ENCODE measurements at places on chromosomes 16 and 17. TPM values are rescaled to one million over a fixed set of nuclear protein-coding genes. Genes with fewer than 3 reads are reported as not detected.

Gene C17orf107
- 32.6 TPM for total RNA-seq

Gene CCDC78
- total RNA-seq, result 3.1 TPM

Gene GNG13
- not detected for total RNA-seq

Gene PALB2
- 12.5 TPM for total RNA-seq

Gene RBFOX1
- total RNA-seq, result not detected

Gene PLK1
- total RNA-seq, result 4.6 TPM

Gene CRYBA1
- total RNA-seq, result not detected

Gene CYGB
- total RNA-seq, result 0.20 TPM

Gene ZFHX3
- total RNA-seq, result 0.35 TPM

Gene TMEM235
- not detected for total RNA-seq

Gene ACACA
- 15.9 TPM for total RNA-seq

Gene SULT1A4
- total RNA-seq, result 1.1 TPM

Gene ZNF750
- total RNA-seq, result not detected

DNA sequence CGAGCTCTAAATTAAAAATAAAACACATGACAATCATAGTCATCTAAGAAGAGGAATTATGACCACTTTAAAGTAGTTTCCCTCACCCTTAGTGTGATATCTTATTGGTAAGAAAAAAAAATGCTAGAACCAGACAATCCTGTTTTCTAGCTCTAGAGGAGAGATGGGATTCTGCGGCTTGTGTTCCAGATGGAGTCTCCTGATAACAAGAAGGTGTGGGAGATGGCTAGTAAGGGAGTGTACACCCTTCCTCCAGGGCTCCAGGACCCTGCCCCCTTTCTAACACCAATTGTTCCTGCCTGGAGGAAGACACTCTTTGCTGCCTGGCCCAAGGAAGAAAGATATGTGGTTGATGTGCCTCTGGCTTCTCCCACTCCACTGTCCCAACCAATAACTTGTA, 68.8 kb upstream of the FBXO47 start:
- no peak for DNase-seq

GRCh38 chr17:37360632-37361031, 15.2 kb upstream of the C17orf78 start:
- no peak for DNase-seq

DNA sequence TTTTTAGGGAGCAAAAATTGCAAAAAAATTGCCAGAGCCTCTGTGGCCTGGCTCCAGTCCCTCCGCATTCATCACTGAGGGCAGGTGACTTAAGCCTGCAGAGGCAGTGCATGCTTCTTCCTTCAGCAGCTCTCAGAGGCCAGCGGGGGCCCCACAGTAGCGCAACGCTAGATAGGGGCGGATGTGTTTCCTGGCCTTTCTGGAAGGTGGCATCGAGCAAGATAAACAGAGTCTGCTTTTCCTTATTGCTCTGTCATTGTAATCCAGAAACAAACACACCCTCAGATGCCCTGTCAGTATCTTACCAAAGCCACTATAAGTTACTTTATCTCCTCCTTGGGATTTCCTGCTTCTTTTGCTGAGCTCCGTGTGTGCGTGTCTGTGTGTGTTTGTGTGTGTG, 75.5 kb upstream of the IRX6 start:
- DNase-seq, result no peak

DNA sequence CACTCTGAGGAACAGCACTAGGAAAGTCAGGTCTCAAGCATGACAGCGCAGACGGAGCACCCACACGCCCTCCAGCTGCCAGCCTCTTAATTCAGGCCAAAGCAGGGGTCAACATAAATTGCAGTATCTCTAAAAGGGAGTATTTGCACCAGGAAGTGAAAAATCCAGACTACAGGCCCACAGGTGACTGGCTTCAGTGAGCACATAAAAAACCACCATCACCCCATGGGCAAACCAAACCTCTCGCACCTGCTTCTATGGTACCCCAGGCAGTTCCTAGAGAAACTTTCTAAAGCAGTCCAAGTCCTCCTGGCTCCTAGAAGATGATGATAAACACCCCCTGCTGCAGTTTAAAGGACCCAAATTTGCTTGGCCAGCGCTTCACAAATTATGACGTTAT, 129.8 kb downstream of the ZNF423 start:
- DNase-seq, result no peak

DNA sequence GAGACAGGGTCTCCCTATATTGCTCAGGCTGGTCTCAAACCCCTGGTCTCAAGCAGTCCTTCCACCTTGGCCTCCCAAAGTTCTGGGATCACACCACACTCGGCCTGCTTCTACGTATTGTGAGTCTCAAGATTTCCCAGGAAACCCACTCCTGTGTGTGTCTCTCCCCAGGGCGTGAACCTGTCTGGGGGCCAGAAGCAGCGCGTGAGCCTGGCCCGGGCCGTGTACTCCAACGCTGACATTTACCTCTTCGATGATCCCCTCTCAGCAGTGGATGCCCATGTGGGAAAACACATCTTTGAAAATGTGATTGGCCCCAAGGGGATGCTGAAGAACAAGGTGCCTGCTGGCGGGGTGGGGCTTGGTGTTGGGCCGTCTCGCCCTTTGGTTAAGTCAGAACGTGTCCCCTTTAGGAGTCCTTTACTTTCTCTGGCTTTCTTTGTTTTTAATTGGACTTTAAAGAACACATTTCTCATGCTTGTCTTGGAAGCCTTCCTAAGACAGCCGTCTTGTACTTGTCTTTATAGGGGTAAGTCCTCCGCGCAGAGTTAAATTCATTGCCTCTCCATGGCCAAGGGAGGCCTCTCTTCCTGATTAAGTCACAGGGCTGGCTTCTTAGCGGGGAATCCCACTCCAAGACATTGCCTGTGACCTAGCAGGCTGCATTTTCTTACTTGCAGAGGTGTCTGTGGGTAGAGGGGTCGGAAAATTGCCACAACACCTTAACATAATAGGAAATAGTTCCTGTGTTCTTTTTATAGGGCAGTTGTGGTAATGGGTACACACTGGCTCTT, 136.4 kb downstream of the ABCC6 start:
- no peak for DNase-seq

DNA sequence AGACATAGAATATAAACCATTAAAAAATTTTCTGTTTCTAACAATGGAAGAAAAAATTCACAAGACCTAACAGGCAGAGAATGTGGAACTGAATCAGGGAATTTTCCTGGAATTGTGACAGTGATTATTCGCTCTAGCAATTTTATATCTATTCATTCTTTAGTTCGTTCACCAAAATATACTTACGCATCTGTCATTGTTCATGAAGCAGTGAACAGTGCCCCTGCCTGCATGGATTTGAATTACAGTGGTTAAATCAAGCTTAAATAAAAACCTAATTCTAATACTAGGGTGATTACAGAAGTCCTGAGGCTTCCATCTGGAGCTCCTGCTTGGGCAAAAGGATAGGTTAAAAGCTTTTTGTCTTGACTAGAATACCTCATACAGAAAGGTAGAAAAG, 48.6 kb downstream of the ABCA8 start:
- no peak for DNase-seq

GRCh38 chr16:4523686-4524085, 14.9 kb downstream of the CDIP1 start:
- DNase-seq, result no peak

DNA sequence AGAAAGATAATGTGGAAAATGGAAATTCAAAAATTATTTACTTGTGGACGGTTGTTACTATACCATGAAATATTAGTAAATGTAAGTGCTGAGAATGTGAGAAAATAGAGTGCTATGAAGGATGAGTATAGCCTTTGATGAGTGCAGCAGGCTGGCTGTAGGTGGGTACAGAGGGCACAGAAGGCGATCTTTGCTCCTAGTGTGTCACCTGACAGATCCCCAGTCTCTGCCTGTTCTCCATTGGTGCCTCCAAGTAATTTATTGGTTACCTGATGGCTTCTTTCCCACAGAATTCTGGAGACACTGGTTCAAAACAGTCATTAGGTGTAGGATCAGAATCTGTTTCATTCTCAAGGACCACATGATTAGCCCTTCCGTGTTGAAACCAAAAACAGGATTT, 28.9 kb downstream of the ABCA9 start:
- DNase-seq, result no peak

GRCh38 chr17:12634789-12635414, 30.8 kb upstream of the MYOCD start:
- no peak for DNase-seq

- peak; percentile 40 for DNase-seq
Observed at GRCh38 chr17:43021741-43022512, at the start of gene VAT1. Gene VAT1 (minus strand): TSS chr17:43022385. CDS start chr17:43022322, 63 bp downstream.

GRCh38 chr16:66416136-66416535, 11.0 kb upstream of the BEAN1 start:
- DNase-seq, result no peak

GRCh38 chr17:7710301-7710700, 5.3 kb downstream of the EFNB3 start:
- no peak for DNase-seq

GRCh38 chr16:2486645-2487516, 12.0 kb downstream of the TBC1D24 start:
- DNase-seq, result peak; percentile 76

- DNase-seq, result no peak
Observed at GRCh38 chr16:80346111-80346632, 194.6 kb upstream of the DYNLRB2 start.

DNA sequence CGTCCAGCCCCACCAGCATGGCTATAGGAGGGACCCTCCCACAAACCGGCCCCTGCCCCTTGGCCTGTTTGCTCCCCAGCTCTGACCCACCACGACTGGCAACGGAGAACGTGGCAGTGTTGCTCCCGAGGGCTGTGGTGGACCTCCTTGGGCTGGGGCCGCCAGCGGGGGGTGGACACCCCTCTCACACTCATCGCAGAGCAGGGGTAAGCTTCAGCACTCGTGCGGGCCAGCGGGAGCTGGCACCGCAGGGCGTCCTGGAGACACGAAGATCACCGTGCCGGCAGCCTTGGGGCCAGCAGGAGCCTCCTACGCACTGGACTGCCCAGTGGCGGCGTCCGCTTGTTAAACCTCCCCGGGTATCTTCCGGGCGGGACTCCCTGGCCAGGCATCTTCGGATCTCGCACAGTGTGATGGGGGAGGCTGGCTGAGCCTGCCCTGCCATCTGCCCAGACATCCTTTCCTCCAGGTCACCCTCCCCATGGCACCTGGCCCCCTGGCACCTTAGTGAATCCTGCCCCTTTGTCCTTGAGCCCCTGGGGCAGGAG, 53.5 kb downstream of the ABR start:
- no peak for DNase-seq

DNA sequence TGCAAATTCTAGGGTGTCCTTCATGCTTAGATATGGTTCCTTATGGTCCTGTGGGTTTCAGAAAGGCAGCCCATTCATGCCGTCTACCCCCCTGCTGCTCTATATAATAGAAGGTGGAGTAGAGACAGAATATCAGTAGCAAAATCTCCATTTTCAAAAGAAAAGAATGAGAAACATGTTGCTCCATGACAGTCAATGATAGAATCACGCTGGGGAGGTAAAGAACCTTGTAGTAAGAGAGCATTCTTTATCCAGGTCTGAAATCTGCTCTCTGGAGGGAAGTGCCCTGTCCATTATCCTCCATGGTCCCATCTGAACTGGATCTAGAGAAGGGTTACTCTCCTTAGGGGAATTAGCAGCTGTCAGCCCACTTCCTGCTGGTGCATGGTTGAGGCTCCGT, 272.8 kb downstream of the WWOX start:
- DNase-seq, result no peak

DNA sequence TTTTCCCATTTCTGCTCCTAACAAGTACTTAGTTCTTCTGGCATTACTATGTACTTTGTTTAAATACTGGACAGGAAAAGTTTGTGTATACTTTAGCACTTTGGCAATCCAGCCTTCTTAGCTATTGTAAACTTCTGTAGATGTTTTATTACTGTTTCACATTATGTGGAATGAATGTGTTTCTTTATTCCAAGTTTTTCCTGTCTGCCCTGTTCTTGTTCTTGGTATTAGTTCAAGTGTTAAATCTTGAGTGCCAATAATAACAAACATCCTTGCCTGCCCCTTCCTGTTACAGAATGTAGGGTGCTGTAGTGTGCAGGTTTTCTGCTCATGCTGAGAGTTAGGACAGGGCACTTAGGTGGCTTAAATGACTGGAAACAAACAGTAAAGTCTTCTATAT, 7.3 kb upstream of the CAPNS2 start:
- DNase-seq, result no peak

DNA sequence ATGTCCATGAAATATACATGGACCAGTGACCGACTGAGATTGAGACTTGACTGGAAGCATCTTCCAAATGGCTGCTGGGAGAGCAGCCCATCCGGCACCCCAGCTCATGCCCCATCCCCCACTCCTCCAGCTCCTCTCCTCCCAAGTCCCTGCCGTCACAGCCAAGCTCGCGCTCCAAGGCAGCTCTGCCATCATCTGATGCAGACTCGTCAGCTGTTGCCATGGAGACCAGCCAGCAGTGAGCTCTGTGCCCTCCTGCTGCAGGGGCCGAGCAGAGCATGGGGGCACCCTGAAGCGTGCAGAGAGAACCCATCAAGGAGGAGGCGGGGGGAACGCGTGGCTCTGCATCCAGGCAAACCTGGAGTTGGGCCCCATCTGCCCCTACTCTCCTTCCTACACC, 74.5 kb upstream of the TNRC6C start:
- no peak for DNase-seq

Data from T-cell (primary cell).